Tibial artery (tissue), 4 donors: ENCODE measurements at places on chromosomes 16 and 17.

DNA sequence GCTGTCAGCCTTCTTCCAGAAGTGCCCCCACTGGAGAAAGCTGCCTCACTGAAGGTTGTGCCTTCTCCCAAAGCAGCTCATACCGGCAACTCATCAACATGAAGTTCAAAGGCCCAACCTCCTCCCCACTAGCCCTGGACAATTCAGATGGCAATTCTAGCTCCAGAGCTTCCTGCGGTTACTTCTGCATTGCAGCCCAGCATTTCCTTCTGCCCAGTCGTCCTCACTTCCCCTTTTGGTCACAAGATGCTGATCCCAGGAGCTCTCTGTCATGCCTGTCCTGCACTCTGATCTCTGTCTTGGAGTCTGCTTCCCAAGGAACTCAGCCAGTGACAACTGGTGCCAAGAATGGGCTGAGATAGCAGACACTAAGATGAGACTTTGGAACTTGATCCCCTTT is 178.2 kb upstream of the SOX9 start:
- peak; percentile 29 for DNase-seq

- no peak for DNase-seq
Measured at GRCh38 chr17:43334738-43335402, 63.9 kb upstream of the ARL4D start.

DNA sequence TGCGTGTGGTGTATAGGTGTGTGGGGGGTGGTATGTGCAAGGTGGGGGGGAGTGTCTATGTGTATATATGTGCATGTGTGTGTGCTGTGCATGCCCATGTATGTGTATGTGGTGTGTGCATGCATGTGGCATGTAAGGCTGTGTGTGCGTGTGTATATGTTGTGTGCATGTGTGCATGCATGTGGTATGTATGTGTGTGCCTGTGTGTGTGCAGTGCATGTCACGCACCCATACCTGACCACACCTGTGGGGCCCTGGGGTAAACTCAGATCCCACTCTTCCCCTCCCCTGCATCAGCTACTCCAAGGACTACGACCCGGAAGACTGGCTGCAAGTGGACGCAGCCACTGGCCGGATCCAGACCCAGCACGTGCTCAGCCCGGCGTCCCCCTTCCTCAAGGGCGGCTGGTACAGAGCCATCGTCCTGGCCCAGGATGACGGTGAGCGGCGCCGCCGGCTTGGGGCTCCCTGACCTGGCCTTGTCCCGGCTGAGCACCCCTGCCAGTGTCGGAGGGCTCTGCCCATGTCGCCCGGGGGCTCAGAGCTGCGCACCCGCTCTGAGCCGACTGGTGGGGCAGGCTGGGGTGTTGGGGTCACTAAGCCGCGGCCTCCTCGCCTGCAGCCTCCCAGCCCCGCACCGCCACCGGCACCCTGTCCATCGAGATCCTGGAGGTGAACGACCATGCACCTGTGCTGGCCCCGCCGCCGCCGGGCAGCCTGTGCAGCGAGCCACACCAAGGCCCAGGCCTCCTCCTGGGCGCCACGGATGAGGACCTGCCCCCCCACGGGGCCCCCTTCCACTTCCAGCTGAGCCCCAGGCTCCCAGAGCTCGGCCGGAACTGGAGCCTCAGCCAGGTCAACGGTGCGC is 9.1 kb downstream of the SLC22A31 start:
- no peak for DNase-seq

DNA sequence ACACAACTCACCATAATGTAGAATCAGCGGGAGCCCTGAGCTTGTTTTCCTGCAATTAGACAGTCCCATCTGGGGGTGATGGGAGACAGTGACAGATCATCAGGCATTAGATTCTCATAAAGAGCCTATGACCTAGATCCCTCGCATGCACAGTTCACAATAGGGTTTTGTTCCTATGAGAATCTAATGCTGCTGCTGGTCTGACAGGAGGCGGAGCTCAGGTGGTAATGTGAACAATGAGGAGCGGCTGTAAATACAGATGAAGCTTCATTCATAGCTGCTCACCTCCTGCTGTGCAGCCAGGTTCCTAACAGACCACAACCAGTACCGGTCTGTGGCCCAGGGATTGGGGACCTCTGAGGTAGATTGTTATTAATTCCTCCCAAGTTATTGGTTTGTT is 2.9 kb upstream of the DOK4 start:
- no peak for DNase-seq

DNA sequence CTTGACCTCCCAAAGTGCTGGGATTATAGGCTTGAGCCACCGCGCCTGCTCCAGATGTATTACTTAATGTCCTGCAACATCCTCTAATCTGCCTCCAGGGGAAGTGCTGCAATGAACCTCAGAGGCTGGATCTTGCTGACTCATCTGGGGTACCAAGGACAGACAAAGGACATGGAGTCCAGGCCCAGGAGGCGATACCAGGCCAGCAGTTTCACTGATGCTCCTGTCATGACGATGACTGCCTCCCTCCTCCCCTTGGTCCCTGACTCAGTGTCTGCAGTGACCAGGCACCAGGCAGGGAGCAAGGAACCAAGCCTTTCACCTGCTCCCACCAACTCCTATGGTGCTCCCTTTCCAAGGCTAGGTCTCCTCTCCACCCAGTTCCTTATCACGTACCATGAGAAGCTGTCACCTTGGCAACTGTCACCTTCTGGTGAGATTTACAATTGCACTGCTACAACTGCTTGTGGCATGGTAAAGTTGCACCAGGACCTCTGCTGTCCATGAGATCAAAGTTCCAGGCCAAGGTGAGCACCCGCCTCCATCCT is 21.6 kb upstream of the PHOSPHO1 start:
- no peak for DNase-seq

GRCh38 chr17:46960152-46960551 is 18.9 kb downstream of the RPRML start:
- DNase-seq: no peak

- no peak for DNase-seq
Measured at GRCh38 chr17:63099425-63099824, 133.4 kb downstream of the TANC2 start.

GRCh38 chr16:3964686-3965290 is 84.3 kb upstream of the CREBBP start:
- DNase-seq: no peak

GRCh38 chr16:3182608-3183444 is 5.2 kb upstream of the OR1F1 start:
- no peak for DNase-seq

- peak; percentile 81 for DNase-seq
Measured at GRCh38 chr17:42531455-42532354, 4.3 kb upstream of the NAGLU start.
